ENCODE measurements at places on chromosomes 7 and 10.
A peak's percentile ranks its signal among the peaks of the same experiment; 100 is the strongest.

- no peak for DNase-seq
Measured at GRCh38 chr7:38120076-38120475, 58.0 kb upstream of the STARD3NL start.

GRCh38 chr10:103991393-103992128 is 24.6 kb downstream of the SLK start:
- no peak for DNase-seq

- no peak for DNase-seq
Measured at GRCh38 chr10:98264378-98265065, 3.5 kb downstream of the LOXL4 start.

DNA sequence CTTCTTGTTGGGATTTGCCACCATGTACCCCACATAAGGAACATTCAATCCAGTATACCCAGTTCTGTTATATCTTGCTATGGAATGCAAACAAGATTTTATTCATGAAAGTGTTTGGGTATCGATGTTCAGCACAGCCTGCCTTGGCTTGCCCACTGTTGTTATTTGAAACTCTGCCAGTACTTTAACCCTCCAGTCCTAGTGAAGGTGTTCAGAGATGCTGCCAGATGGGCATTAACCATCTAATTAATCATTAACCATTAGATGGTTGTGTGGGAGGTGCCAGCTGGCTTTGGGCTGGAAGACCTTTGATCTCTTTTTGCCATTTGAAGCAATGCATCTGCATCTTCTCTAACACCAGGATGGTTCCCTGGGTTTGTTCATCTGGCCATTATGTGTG is 363.0 kb downstream of the SH2D4B start:
- DNase-seq = no peak

GRCh38 chr7:72805526-72806494 is 22.2 kb downstream of the TYW1B start:
- no peak for DNase-seq

GRCh38 chr7:11207565-11207964 is 233.9 kb downstream of the PHF14 start:
- DNase-seq = no peak

GRCh38 chr7:27165996-27166530 is 726 bp upstream of the HOXA9 start:
- no peak for DNase-seq

GRCh38 chr7:87933605-87933952 is 472 bp upstream of the ADAM22 start:
- DNase-seq = no peak

- DNase-seq = no peak
Measured at GRCh38 chr10:113446739-113447138, 106.1 kb upstream of the HABP2 start.

GRCh38 chr10:114684084-114684821 is 26.2 kb upstream of the ABLIM1 start:
- DNase-seq = no peak

DNA sequence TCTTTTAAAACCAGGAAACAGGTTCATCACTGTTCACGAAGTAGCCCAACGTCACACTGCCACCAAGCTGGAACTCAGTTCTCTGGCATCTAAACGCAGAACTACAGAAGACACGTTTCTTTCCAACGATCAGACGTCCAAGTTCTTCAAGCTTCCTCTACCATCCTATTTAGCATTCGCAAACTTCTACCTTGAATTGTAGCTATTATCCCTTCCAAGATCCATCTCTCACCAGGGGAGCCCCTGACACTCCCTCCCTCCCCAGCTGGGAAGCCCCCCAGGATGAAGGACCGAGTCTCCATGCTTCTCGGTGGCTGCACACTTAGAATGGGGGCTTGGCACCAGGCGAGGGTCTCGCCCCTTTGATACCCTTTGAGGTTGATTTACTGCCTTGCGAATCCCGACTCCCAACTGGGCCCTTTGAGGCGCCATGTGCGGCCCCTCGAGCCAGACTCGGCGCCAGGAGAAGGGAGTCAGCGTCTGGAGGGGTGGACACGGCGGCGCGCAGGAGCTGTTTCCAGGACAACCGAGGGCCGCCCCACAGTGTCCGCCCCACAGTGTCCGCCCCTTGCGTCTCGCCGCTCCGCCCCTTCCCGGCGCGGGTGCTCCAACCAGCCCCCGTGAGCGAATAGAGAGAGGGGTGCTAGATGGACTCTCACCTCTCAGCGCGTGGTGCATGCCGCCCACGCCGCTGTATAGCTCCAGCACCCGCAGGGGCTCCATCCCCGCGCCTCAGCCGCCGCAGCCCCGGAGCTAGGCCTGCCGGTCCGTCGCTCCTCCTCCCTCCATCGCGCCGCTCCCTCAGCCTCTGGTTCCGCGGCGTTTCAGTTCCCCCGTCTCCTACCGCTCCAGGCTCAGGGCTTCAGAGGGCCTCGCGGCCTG is at the start of gene TRDMT1:
Gene TRDMT1, minus strand, starts transcription at position 761 of the 882 bp plus-strand sequence. Its CDS starts 38 bp downstream, at position 723.
- DNase-seq = peak; percentile 80

GRCh38 chr7:36604806-36605205 is 119.5 kb downstream of the AOAH start:
- no peak for DNase-seq

DNA sequence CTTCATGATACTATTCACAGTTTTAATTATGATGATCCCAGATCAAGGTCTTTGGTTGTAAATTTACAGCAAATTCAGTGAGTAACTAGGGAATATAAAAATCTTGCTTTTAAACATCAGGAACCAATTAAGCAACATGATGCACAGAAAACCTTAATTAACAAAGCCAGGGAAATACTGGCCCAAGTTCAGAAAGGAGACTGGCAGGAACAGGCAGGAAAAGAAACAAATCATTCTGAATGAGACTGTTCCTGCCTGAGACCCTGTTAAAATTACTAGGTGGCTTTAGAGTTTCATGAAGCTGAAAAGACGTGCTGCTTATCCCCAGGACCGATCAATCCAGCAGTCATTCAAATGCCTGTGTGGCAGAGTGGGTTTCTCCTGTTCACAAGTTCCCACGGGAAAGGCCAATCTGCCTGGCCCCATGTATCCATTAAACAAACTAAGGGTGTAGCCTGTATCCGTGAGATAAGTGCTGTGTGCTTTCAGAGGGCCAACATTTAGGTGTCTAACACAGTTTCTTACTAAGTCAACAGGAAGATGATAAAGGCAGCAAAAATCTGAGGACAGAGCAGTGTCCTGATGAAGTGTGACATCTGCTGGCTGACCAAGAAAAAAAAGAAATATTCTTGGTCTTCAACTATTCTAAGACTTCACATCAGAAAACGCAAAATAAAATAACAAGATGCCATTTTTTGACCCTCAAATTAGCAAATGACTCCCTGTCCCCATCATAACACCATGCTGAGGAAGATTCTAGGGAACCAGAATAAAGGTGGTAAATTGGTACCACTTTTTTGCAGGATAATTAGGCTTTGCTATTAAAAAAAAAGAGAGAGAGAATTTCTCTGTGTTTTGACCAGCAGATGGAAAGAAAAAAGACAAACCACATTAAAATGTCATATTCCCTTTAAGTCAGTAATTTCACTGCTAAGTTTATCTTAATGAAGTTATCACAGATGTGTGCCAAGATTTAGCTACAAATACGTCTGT is 34.2 kb downstream of the PUS7 start:
- no peak for DNase-seq

- DNase-seq = no peak
Measured at GRCh38 chr7:114047889-114048288, 129.1 kb upstream of the PPP1R3A start.

GRCh38 chr7:80153446-80153845 is 18.8 kb downstream of the GNAI1 start:
- no peak for DNase-seq

DNA sequence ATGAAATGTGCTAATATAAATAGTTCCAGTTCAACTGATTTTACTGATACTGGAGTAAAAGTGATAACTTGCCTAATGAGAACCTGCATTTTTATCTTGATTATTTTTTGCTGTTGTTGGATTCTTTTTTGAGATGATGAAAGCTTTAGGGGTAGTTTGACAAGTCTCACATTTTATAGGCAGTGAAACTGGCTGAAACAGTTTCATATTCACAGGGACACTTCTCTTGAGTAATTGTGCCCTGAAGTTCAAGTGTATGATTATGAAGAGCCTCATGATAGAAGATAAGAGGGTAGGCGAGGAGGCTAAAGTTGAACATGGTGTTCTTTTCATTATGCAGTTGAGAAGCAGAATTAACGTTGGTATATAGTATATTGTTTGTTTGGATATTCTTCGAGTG is 5.1 kb downstream of the AUTS2 start:
- no peak for DNase-seq

- DNase-seq = no peak
Measured at GRCh38 chr10:68506411-68506810, 20.9 kb downstream of the SLC25A16 start.

DNA sequence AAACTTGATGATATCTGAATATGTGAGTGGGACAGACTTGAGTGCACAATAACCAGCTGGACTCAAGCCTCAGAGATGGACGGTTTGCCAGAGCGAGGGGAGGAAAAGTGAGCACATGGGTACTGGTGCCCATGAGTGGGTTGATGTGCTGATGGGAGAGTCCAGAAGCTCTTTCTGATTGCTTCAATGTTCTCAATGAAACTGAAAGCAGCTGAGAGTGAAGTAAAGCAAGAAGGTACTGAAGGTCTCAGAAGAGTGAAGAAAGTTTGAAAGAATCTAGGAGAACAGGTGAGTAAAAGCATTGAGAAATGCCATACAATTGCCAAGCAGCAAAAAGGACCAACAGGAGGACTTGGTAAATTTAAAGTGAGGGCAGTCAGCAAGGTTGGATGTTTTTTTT is 28.6 kb downstream of the CTTNBP2 start:
- no peak for DNase-seq

GRCh38 chr7:76077435-76077834 is 29.5 kb downstream of the MDH2 start:
- DNase-seq = no peak

- DNase-seq = no peak
Measured at GRCh38 chr10:24360282-24361127, 151.6 kb downstream of the KIAA1217 start.

- DNase-seq = no peak
Measured at GRCh38 chr10:3554121-3554522, 230.9 kb downstream of the KLF6 start.

GRCh38 chr10:104259999-104260774 is 5.5 kb downstream of the GSTO1 start:
- no peak for DNase-seq

- DNase-seq = no peak
Measured at GRCh38 chr7:153852261-153852660, 199.9 kb upstream of the DPP6 start.

DNA sequence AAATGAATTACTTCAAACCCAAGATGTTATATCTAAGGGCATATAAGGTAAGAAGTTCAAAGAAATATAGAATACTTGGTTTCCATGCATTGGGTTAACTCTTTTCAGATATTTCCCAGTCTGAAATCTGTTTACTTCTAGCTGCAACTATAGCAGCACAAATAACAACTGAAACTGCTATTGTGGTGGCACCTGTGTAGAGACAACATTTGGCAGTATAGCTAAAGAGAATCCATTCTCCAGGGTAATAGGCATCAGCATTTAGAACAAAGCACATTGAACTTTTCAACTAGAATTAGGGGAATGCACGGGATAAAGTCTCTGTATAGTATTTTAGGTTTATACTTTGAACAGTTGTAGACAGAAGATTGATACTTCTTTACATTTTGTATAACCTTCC is 19.7 kb upstream of the CALCR start:
- no peak for DNase-seq

- no peak for DNase-seq
Measured at GRCh38 chr10:70906953-70907636, 18.7 kb upstream of the PCBD1 start.

GRCh38 chr10:56316603-56317002 is 44.5 kb downstream of the ZWINT start:
- no peak for DNase-seq

GRCh38 chr7:133919810-133920209 is 207.3 kb upstream of the LRGUK start:
- no peak for DNase-seq

- no peak for DNase-seq
Measured at GRCh38 chr7:47531584-47532492, 50.1 kb downstream of the TNS3 start.

DNA sequence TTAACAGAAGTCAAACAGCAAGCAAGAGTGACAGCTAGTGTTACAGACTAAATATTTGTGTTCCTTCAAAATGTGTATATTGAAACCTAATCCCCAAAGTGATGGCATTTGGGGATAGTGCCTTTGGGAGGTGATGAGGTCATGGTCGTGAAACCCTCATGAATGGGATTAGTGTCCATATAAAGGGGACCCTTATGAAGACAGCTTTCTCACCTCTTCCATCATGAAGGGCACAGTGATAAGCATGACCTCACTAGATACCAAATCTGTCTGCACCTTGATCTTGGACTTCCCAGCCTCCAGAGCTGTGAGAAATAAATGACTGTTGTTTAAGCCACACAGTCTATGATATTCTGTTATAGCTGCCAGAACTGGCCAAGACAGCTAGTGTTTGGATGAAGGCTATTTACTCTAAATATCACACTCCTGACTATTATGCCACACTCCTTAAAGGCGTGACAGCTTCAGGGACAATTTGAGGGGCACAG is 235.7 kb upstream of the TMEM72 start:
- no peak for DNase-seq

GRCh38 chr10:123057968-123058367 is 49.2 kb downstream of the ACADSB start:
- DNase-seq = no peak

DNA sequence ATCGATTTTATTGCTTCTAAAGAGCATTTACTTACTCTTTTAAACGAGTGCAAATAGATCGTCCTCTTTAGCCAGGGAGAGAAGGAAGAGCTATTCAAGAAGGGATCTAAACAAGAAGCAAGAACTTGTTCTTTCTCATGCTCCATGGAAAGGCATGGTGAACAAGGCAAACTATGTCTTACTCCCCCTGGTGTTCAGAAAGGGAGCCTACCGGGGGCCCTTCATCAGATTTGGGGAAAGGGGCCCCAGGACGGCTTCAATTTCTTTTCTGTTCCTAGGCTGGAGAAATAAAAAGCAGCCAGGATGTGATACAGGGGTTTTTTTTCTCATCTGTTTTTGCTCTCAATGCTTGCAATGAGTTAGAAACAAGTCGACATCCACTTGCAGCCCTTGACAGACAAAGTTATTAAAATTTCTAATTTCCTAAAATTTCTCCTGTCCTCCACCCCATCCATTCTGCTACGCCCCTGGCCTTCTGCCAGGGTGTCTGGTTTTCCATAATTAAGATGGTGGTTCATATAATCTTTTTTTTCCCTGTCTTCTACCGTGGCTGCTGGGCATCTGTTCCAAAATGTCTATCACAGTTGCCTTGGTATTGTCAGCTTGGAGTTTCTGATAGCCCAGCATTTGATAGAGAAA is 214.4 kb downstream of the CREB5 start:
- peak; percentile 13 for DNase-seq

DNA sequence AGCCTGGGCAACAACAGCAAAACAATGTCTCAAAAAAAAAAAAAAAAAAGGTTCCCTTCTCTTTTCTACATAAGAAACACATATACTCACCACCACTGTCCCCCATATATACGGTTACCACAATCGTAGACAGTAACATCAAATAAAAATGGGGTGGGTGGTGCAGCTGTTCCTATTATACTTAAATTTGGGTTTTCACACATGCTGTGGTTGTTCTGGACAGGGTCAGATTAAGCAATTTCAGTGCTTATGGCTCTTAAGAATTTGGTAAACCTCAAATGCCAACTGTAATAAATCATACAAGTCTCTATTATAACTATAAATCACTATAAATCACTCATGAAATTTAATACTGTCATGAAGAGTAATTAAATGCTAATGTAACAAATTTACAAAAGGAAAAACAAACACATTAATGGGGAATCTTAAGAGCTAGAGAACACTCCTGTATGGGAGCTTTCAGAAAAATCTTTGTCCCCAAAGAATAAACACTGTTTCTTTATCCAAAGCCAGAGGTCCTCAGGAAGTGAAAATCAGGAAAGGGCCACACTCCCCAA is 143.6 kb downstream of the GLI3 start:
- DNase-seq = no peak

All from activated naive CD4-positive, alpha-beta T cell treated with anti-CD3 and anti-CD28 coated beads, Interleukin-2, amount 50 U/mL, for 16 hours (primary cell).